ENCODE measurements at places on chromosomes 3 and 15. TPM values are rescaled to one million over a fixed set of nuclear protein-coding genes. Genes with fewer than 3 reads are reported as not detected.

DNA sequence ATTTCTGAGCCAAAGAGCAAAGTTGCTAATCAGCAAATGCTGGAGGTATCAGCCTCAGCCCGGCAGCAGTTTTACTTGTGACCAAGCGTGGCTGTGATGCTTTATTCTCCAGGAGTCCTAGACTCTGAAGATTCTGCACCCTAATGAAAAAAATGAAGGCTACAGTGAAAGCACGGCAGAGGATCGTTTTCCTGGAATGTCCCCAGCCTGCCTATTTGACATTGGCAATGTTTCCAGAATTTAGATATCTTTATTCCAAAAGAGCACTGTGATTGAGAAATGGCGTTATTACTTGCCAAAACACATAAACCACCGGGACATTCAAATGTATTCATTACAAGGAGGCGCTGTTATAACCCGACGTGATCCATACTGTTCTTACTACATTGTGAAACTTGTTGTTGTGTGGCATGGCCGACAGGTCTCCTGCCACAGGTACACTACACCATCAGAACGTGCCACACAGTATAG, 263.8 kb downstream of the SLCO3A1 start:
- no peak for DNase-seq

DNA sequence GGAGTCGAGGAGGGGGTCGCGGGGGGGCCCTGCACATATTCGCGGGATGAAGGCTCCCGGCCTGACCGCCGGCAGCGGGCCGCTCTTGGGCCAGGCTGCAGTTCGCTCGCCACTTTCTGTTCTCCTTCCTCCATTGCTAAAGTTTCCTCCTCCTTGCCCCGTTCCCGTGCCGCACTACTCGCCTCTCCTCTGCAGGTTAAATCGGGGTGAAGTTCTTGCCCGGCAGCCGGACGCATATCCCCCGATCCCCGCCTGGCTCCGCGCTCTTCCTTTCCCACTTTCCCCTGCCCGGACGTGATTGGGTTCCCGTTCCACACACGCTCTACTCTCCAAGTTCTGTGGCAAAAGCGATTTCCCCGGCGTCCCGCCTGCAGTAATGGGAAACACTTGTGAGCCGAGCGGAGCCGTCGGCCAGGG, 556 bp downstream of the CRYBG3 start:
- DNase-seq: peak; percentile 79

DNA sequence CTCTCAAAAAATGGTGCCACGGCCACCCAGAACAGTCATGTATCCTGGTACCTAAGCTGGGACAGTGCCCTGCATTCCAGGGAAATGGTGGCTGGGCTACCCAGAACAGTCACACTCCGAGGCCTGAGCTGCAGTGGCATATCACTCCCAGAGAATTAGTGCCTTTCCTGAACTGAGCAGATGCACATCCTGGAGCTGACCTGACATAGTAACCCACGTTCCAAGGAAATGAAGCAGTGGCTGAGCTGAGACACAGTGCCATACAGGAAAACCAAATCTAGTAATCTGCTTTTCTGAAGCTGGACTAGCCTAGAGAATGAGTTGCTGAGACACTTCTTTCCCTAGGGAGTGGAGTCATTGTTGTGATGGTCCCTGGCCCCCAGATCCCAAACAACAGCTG, 41.8 kb downstream of the SERP1 start:
- no peak for DNase-seq

- no peak for DNase-seq
Observed at GRCh38 chr3:127887321-127887720, 27.7 kb upstream of the KBTBD12 start.

DNA sequence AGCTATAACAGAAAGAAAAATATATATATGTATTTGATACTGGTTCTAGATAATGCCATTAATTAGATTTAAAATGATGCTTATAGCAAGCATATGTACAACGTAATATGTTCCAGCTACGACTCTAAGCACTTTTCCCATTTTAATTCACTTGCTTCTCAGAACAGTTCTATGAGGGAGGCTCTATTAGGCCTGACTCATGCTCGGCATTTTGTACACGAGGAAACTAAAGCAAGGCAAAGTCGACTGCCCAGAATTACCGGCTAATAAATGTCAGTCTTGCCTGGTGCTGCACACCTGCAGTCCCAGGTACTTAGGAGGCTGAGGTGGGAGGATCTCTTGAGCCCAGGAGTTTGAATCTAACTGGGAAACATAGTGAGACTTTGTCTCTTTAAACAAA, 106.0 kb downstream of the PTPRG start:
- no peak for DNase-seq

GRCh38 chr3:53384465-53385423, 37.4 kb upstream of the DCP1A start:
- DNase-seq: no peak

DNA sequence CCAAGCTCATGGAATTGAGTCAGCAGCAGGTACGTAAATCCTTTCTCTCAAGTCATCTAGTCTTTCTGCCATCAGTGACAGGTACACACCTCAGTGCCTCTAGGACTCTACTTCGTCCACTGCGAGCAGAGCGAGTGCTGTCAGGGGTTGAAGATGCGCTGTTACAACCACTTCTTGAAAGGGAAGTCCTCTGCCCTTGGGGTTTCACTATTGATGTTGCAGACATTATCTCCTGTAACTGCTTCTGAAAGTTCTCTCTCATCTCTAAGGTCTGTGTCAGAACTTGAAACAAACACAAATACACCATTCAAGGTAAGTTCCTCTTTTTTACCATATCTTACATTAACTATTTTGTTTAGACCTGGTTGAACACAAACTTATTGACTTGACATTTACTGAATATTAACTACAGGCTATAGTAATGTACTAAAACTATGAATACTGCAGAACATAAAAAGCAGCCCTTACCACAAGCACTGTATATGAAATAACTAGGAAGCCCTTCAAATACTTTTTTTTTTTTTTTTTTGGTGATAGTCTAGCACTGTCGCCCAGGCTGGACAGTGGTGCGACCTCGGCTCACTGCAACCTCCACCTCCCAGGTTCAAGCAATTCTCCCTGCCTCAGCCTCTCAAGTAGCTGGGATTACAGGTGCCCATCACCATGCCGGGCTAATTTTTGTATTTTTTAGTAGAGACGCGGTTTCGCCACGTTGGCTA, 41.5 kb downstream of the TOPBP1 start:
- DNase-seq: no peak

- DNase-seq: peak; percentile 11
Observed at GRCh38 chr3:59450946-59451763, 401.3 kb upstream of the CFAP20DC start.

DNA sequence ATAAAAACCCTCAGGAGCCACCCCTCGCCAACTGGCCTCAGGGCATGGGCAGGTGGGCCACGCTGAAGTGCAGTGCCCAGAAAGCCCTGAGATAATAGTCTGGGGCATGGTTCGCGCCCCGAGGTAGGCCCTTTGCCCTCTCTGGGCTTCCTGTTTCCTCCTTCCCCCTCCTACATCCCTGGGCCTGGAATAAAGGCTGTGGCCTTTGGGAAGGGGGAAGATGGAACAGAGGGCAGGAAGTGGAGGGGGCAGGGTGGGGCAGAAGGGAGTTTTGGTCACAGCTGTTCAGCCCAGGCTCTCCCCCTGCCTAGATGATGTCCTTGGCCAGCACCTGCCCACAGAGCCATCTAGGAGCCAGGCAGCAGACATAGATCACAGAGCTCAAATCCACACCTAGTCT, 11.3 kb downstream of the CSRNP1 start:
- peak; percentile 4 for DNase-seq

DNA sequence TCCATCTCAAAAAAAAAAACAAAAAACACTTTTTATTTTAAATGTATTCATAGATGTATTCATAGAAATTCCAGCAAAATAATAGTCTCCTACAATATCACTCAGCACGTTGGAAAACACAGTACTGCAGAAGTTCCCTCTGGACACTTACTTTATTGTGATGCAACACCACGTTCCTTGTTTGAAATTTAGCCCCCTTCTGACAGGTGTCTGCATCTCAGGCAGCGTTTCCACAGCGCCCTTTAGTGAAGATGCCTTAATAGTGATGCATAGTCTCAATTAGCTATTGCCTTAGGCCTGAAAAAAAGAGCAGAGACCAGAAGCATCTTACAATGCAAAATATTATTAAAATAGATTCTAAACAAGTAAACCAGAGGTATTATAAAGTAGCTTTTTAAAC, 20.3 kb downstream of the IL12A start:
- DNase-seq: no peak

- no peak for DNase-seq
Observed at GRCh38 chr3:178841011-178841410, 230.6 kb downstream of the ZMAT3 start.

DNA sequence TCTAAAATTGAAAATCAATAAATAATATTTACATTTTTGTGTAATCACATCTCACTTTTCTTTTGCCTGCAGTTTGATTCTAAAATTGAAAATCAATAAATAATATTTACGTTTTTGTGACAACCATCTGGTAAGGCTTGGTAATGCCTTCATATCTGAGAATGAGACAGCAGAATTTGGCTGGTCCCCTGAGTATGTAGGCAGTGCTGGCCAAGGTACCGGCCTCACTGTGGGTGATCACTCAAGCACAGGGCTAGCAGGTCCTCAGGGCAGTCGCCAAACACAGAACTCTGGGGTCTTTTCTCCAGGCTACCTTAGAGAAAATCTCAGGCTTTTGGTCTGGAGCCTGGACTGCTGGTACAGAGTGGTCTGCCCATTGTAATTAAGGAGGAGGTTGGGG, 26.2 kb downstream of the RTP3 start:
- DNase-seq: no peak

- DNase-seq: peak; percentile 4
Observed at GRCh38 chr3:146814601-146815315, 209.6 kb upstream of the PLSCR5 start.

DNA sequence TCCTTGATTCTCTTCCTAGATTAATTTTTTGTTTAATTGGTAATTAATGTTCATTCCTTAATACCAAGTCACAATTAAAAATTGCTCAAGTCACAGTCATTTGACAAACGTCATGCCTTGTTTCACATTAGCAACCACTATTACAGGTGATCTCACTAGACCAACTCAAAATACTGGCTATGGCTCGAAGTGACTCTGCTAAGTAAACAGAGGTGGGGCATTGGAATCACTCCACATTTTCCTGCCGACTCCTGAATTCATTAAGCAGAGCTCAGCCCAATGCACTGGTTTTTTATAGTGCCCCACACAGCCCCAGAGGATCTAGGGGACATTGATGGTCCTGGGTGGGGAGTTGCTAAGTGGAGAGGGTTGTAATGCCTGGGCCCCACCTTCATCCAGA, 201.2 kb upstream of the NSMCE3 start:
- no peak for DNase-seq

DNA sequence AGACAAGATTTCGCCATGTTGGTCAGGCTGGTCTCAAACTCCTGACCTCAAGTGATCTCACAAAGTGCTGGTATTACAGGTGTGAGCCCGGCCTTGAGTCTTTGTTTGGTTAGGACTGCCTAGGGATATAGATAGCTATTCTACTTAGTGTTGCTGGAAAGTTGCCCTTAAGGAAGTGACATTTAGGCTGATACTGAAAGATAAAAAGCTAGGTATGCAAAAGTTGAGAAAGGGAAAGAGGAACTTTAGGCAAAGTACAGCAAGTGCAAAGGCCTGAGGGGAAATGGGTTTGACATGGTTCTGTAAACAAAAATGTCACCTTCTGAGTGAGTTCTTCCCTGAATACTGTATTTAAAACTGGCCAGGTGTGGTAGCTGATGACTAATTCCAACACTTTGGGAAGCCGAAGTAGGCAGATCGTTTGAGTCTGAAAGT, 111.5 kb downstream of the ZNF609 start:
- DNase-seq: no peak

DNA sequence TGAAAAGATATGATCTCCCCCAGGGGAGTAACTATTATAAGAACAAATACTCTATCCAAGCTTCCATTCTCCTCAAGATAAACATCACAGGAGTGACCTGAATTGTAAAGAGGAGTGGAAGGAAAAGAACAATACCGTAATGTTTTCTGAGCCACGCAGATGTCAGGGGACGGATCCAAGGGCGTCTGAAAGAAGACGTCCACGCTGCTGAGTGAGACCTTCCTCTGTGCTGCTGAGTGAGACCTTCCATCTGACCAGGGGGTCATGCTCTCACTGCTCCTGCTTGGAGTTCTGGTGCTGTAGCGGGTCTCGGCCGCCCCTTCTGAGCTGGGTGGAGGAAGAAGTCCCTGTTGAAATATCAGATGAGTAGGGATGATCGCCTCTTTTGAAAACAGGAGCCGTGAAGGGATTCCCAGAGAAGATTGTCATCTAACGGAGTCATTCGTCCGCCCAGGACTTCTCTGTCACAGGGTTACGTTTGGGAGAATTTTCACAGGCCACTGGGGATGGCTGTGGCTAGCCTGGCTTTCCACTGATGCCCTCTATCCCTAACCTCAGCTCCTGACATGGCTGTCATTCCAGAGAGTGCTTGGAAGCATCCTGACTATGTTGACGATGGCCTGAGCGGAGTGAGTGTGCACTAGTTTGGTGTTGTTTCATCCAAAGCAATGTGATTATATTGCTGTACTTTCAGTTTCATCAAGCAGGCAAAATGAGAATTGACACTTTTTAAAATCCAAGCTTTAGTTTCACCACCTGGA, 184.9 kb downstream of the APBA2 start:
- no peak for DNase-seq

DNA sequence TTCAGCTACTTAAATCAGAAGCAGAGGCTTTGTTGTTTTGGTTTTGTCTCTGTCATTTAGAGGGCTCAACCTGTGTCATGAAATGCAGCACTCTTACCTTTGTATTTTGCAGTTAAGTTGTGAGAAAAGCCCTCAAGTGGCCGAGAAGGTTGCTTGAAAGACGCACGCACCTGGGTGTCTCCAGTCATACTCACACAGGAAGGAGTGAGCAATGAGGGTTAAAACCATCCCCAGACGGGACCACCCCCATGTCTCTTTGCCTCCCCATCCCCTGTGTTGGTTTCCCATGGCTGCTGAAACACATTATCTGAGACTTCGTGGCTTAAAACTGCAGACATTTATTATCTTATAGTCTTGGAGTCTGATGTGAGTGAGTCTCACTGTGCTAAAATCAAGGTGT, 376.1 kb upstream of the CFAP20DC start:
- DNase-seq: no peak

The ZNF385D gene
- polyA plus RNA-seq: 1.4 TPM

The TNNC1 gene
- 86.6 TPM for polyA plus RNA-seq

The SLC27A2 gene
- 31.2 TPM for polyA plus RNA-seq

The SPTSSB gene
- polyA plus RNA-seq: 0.52 TPM

The THOC7 gene
- 99.5 TPM for polyA plus RNA-seq
